ENCODE measurements at places on chromosomes 6 and 20.

GRCh38 chr6:75802366-75802765 lies 53.3 kb downstream of the MYO6 start:
- no peak for DNase-seq

DNA sequence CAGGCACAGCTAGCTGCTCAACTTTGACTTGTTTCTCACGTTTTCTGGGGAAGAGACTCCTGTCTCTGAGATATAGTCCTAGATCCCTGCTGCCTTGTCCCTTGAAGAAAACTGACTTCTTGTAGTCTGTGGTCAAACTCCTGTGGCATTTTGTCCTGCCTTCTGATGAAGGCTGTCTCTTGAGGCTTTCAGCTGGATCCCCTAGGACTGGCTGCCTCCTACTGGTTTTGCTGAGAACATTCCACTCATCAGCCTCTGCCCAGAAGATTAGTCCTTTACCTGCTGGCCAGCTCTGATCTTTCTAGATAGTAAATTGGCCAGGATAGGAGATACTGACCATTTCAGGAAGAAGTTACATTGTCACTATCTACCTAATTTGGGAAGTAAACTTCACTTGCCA lies 71.9 kb upstream of the CNR1 start:
- DNase-seq: no peak

DNA sequence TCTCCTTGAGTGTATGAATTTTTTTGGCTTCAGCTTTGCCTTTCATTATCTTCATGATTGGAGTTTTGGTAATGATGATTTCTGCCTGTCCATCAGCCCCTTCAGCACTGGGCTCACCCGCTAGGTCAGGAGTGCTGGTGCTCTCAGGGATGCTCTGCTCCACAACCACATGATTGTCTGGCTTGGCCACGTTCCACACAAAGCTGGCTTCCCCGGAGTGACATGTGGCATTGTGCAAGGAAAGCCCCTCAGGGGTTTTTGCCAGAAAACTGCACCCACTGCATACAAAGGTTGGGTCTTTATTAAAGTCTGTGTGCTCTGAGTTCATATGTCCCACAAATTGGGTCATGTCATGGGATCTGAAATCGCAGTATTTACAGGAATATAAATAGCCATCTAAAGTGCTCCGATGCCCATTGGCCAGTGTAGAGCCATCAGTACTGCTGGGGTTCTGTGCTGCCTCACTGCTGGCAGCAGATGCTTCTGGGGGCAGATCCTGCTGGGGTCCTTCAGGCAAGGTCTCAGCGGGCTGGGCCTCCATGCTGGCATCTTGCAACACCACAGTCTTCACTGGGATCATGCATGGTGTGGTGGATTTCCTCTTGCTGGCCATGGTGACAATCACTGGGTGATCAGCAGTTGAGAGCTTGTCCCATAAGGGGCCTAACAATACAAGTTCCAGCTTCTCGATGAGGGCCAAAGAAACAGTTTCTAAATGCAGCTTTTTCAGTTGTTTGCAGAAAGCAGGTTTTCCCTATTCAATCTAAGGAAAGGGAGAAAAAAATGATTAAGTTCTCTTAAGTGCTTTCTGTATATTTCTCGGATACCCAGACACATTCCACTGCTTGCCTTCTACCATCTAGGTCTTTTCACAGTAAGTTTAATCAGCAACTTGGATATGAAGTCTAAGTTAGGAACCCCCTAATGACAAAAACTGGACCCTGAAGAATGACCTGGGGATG lies 67.2 kb downstream of the PLCG1 start:
- DNase-seq: no peak

GRCh38 chr20:62387219-62387913 lies 463 bp downstream of the RPS21 start:
- DNase-seq: no peak
